ENCODE measurements at places on chromosomes 4 and X.

GRCh38 chrX:140971099-140971795 is 31.1 kb upstream of the SPANXB1 start:
- no peak for DNase-seq

DNA sequence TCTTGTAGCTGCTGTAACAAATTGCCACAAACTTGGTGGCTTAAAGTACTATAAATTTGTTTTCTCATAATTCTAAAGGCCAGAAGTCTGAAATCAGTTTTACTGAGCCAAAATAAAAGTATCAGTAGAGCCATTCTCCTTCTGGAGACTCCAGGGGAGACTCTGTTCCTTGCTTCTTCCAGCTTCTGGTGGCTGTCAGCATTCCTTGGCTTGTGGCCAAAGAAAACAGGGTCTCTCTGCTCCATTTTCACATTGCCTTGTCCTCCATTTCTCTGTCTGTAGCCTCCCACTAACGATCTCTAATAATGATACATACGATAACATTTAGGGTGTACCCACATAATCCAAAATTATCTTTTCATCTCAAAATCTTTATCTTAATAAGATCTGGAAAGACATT is 200.4 kb downstream of the MAB21L2 start:
- no peak for DNase-seq

GRCh38 chr4:65502131-65502701 is 168.1 kb downstream of the EPHA5 start:
- DNase-seq = no peak

DNA sequence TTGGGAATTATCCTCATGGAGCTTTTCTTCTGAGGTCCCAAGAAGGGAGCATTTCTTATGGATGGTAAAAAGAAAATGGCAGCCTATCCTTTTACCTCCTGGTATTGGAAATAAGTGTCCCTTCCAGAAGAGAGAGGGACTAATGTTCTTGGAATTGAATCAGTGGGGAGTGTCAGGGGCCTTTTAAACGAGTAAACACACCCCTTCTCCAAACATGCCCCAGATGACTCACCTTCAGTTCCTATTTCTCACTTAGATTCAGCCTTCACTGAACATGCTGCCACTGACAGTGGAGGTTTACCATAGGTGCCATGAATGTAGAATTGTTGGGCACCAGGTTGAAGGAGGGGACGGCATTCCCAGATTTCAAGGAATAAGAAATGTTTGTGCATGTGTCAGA is 19.0 kb downstream of the MAGEC2 start:
- no peak for DNase-seq

DNA sequence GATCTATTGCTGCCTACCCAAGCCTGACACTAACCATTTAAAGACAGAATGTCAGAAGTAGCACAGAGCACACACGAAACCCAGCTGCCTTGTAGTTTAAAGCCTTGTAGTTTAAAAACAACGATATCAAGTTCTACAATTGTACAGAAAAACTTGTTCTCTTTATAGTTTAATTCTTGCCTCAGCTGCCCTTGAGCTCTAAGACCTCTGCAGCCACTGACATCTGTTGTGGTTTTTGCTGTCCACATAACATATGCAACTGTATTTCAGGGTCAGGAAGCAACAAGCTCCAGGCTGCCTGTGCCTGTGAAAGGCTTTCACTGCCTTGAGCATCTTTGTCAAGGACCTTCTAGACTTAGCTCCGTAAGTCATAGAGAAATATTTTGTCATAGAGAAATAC is 227.2 kb downstream of the SPCS3 start:
- no peak for DNase-seq
